Stimulated activated CD8-positive, alpha-beta memory T cell treated with anti-CD3 and anti-CD28 coated beads, Interleukin-15, amount 100 ng/mL, for 24 hours (primary cell): ENCODE measurements at places on chromosomes 4 and X.

GRCh38 chrX:154378059-154378798 is 866 bp upstream of the EMD start:
- peak; percentile 72 for DNase-seq

DNA sequence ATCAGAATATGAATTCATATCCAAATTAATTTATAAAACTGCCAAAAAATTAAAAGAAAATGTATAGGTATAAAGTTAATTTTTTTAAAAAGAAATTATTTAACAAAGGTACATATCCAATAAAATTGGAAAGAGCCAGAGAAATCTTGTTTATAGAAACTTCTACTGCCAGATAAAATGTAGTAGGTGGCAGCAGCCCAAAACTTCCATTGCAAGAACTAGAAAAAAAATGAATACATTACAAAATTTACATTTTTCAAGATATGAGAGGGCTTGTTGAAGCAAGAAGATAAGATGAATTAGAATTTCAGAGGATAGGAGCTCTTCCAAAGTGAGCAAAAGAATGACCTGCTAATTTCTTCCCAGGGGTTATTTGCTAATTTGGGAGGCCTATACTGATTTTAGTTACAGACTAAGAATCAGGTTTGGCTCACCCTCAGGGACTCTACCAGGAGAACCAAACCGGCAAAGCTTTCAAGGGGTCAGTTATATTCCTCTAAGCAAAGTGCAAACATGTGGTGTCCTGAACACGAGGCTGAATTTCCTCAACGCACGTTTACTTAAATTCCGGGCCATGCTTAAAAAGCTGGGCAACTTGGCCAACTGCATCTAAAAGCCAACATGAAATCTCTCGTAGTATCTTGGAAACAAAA is 17.5 kb downstream of the ANKRD50 start:
- DNase-seq: no peak

DNA sequence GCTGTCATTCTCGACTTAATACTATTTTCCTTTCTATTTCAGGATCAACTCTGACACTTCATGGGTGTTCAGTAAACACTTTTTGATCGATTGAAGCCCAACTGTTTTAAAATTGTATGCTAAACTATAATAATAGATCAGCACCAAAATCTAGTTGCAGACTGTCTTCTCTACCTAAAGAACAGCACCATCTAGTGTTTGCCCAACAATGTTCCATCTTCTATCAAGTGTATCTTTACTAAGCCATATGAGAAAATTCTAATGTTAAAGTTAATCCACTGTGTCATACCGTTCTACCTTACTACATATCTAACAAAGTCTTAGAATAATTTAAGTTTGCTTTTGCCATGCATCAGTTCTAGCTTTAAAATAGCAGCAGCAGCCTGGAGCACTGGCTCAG is 113.0 kb upstream of the PRDX4 start:
- no peak for DNase-seq

GRCh38 chr4:114694770-114695169 is 96.2 kb downstream of the UGT8 start:
- DNase-seq: no peak

GRCh38 chrX:18892899-18893298 is 91.0 kb downstream of the PHKA2 start:
- no peak for DNase-seq

DNA sequence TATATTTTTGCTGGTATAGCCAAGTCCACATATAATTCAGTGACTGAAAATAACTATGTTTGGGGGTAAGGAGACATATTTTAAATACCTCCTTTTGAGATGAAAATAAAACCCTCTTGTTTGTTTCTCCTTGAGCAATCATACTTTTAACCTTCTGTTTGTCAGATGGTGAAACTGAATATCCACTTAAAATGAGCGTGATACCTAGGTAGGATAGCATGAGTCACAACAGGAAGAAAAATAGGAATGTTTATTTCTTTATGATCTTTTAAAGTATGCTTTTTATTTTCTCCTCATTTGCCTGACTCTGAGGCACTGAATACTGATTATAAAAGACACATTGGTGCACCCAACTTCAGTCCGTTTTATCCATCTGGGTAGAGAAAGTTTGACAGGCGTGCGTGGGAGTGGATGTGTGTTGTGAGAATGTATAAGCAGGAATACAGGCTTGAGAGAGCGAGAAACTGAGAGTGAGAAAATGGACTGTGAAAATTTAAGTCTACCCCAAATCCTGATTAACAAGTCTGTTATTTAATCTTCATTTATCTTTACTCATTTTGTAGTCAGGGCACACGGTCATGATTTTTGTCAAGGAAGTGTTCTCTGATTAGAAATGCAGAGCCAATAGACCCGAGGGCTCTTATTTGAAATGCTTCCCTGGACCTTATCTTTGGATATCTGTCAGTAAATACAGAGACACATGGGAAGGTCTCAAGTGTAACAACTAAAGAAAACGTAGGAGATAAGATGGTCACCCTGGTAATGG is 62.1 kb upstream of the ANTXR2 start:
- DNase-seq: no peak

DNA sequence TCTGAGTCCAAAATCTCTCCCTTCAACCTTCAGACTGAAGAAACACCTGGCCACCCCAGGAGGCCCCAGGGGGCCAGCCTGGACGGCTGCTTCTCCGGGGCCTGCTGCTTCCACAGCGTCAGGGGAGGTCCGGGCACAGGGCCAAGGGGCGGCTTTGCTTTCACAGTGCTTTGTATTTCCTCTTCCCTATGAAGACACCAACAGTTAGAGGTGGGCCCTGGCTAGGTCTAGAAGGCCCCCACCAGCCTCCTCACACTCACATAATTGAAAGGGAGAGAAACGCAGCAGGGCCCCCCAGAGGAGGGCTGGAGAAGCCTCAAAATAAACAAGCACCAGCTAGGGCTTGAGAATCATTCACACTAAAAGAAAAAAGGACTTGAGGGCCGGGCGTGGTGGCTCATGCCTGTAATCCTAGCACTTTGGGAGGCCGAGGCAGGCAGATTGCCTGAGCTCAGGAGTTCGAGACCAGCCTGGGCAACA is 17.8 kb downstream of the SCD5 start:
- no peak for DNase-seq

DNA sequence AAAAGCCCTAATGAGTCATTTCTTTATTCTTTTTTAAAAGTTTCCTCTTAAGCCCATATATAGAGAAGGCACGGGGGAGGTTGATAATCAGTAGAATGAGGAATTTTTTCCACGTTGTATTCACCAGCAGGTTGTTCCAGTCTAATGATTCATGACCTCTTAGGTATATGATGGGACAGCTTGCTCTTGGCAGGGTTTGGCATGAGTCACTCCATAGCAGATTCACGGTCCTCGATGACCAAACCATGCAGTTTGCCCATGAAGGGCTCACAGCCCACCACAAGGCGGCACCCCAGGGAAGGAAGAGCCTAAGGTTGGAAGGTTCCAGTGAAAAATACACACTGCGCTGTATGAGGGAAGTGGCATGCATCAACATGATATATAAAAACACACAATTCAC is 623.8 kb upstream of the DIPK2B start:
- DNase-seq: no peak

DNA sequence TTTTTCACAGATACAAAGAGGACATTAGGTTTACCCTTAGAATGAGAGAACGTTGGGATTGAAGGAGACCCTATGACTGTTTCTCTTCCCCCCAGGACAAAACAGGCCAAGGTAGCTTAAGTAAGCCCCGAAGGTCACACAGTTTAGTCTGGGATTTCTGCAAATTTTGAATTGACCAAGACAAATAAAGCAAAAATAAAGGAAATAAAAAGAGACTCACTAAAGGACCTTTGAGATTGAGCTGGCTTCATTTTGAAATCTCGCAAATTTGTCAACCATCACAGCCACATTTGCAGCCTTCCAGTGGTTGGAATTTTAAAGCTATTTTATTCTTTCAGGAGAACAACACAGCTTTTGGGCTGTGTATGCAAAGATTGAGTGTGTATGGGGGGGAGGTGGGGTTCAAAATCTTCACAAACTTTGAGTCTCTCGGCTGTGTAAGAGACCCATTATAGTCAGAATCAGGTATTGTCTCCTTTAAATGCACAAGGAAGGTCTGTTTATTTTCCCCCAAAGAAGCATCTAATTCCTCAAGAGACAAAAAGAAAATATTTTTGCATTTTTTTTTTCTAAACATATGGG is 4.2 kb downstream of the TMSB4X start:
- no peak for DNase-seq

DNA sequence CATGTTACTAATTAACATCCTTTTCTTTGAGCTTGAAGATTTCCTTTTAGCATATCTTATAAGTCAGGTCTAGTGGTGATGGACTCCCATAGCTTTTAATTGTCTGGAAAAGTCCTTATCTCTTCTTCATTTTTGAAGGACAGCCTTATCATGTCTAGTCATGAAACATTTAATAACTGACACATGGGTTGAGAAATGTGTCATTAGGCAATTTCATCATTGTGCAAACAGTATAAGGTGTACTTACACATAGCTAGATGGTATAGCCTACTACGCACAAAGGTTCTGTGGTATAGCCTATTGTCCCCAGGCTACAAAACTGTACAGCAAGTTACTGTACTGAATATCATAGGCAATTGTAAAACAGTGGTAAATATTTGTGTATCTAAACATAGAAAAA is 34.5 kb upstream of the ALG13 start:
- no peak for DNase-seq

GRCh38 chrX:50827996-50828395 is 14.0 kb upstream of the SHROOM4 start:
- DNase-seq: no peak

DNA sequence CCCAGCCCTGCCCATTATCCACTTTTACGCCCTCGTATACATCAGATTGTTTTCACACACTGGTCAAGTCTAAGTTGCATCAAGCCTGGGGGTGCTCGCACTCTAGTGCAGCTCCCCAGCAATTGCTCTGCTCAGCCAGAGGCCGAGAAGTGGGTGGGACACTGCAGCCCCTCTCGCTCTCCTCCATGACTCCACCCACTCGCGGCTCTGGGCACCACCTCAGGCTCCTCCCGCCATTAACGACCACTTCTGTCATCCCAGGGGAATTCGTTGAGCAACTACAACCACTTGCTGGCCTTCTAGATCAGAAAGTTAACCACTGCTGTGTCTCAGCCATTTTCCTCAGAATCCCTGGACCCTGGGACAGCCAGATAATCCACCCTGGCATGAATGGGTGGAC is 53.6 kb downstream of the ETNPPL start:
- DNase-seq: no peak

- no peak for DNase-seq
Observed at GRCh38 chr4:95637043-95637600, 88.3 kb upstream of the UNC5C start.

DNA sequence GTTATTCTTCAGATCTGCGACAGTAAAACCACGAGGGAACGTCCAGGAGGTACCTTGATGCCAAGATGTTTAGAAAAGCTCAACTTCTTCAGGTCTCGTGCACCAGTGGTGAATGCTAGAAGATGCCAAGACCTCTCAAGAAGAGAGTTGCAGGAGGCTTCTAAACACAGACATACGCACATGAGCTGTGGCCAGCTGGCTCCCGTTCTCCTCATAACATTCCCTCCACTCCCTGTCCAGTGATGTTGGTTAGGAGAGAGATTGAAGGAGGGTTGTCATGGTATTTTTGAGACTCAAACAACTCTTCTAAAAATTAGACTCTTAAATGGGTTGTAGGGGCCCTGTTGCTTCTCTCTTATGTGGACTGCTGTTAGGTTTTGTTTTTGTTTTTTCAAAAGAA is 184.3 kb downstream of the QDPR start:
- no peak for DNase-seq

DNA sequence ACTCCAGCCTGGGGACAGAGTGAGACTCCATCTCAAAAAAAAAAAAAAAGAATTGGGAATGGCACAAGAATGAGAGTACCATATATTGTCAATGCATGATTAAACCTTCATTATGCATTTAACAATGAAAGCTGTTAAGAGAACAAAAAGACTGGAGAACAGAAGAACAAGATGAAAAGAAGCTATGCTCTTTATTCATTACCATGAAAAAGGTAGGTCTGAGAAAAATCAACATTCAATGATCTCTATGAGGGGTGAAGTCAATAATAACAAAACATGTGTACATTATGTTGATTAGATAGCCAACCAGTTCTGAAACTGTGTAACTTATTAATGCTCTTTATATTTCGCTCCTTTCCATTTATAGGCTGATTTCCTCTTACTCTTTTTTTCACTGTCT is 100.9 kb downstream of the BRWD3 start:
- no peak for DNase-seq
